ENCODE measurements at places on chromosomes 6 and 20.

DNA sequence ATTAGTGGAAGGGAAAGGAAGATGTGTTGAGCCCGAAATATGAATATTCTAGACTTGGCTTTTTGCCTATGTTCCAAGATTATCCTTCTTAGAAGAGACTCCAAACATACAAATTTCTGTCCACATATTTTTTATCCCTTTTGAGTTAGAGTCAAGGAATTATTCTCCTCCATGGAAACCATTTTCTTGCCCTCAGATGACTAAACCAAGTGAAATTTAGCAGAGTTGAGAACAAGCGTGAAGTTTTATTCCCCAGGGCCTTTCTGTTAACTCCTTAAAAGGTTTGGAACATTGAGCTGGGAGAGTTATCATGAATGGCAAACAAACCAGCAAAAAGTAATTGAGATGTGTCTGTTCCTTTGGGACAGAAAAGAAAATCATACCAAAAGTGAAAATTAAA lies 286.1 kb upstream of the PLCB4 start:
- DNase-seq, result no peak

DNA sequence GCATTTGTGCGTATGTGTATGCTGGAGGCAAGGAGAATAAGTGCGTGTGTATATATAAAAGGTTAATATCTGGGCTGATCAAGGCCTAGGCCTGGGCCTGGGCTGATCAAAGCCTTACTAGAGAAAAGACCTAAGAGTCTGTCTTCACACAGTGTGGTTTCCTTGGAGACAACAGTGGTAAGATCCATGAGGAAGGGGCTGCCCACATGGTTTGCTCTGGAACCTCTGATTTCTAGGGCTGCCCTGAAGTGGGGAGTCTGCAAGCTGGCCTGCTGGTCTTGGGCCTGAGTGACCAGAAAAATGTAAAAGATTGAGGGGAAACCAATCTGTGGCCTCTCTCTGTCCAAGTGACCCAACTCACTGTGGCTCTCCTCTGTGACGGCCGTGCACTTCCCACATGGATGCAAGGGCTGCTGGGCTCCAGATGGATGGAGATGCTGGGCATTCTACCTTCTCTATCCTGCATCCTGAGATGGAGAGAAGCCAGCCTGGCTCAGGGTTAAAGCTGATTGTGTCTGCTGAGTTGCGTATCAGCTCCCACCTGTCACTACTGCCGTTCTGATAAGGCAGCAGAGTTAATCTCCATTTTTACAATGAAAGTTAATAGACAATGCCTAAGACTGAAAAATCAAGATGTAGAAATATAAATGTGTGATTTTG lies 90.3 kb upstream of the NXT1 start:
- no peak for DNase-seq

- no peak for DNase-seq
Measured at GRCh38 chr20:33773412-33774089, 37.6 kb upstream of the CHMP4B start.

DNA sequence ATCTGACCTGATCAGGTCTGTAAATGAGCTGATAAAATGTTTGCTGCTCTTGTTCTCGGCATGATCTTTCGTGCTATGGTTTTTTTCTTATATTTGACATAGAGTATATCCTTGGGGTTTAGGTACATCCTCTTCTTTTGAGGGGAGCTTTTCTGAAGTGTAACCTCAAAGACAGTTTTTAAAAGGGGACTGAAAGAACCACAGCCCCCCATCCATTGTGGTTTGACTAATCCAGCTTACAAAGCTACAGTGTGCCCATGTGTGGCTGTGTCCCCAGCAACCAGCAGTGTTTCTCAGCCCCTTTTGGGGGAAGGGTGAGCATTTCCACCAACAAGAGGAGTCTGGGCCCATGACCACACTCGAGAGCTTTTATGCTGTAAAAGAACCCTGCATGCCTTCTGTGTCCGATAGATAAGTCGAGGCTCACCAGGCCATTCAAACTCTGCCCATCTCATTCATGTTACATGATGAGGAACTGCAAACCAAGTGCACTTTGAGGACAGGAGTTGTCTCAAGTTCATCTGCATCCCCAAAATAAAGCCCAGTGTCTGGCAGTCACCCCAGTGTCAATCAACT lies 266.0 kb downstream of the SLC24A3 start:
- DNase-seq, result no peak

DNA sequence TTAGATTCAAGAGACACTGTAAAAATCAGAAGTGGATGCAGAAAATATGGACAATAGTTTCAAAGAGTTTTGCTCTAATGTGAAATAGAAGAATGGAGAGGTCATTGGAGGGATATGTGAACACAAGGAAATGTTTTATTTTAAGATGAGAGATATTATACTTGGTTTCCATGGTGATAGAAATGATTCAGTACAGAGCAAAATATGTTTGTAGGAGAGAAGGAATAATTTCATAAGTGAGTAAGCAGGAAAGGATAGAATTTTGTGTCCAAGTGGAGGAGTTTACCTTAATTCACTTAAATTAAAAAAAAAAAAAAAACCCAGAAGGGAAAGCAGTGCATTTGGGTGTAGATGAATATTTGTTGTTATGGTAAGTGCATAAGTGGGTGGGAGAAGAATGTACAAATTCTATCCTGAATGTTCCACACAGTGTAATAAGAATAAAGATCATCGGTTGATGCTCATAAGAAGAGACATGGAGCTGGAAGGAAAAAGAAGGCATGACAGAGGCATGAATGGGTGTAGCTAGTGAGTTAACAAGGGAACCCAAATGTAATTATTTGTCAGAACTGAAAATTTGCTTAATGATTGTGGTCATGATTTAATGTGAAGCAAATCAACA lies 688.9 kb upstream of the GJE1 start:
- no peak for DNase-seq

GRCh38 chr6:16388488-16388887 lies 150.1 kb downstream of the GMPR start:
- DNase-seq, result no peak

DNA sequence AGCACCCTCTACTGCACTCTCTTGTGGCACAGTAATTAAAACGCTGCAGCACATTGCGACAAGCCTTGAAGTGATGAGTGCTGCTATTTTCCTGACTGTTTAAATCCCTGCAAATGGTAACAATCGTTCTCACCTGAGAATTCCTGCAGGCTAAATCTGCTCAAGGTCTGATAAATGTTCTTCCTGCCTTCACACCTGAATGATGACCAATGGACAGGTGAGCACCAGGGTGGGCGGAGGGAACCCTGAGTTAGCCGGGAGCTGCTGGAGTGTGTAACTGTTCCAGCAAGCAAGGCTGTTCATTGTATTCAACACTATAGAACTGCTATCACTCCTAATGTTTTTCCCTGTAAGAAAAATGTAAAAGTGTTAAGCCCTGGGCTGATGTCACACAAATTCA lies 4.0 kb downstream of the DACT2 start:
- no peak for DNase-seq

DNA sequence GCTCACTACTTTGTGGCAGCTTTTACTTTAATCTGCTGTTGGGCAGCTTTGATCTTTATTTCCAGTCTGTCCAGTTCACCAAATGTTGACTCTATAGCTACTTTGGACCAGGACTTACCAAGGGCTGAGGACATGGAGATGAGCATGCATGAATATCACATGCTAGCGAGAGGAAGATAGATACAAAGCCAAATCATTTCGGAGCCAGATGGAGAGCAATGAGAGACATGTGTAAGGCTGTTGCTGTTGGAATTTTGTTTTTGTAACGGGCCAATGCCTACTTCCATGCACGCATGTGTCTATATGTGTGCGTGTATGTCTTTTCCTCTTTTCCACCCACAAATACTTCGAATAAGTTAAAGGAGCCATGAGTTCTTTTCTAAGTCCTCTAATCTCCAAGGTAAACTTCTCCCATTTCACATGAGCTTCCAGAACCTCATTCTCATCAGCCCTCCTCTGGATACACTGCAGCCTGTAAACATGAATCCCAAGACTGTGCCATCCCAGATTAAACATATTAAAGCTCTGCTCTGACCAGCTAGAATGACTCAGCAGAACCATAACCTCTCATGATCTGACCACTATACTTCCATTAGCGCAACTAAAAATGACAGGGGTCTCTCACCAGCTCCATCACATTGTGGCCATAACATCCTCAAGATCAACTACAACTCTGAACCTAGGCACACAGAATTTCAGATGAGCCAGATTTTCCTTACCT lies 160.7 kb downstream of the LRFN2 start:
- DNase-seq, result no peak

- peak; percentile 91 for DNase-seq
Measured at GRCh38 chr6:31901953-31902643, at the start of gene ZBTB12. Gene ZBTB12 (minus strand): TSS chr6:31902086. CDS start chr6:31901305, 781 bp downstream.

- DNase-seq, result no peak
Measured at GRCh38 chr6:161215193-161215592, 58.7 kb downstream of the AGPAT4 start.

DNA sequence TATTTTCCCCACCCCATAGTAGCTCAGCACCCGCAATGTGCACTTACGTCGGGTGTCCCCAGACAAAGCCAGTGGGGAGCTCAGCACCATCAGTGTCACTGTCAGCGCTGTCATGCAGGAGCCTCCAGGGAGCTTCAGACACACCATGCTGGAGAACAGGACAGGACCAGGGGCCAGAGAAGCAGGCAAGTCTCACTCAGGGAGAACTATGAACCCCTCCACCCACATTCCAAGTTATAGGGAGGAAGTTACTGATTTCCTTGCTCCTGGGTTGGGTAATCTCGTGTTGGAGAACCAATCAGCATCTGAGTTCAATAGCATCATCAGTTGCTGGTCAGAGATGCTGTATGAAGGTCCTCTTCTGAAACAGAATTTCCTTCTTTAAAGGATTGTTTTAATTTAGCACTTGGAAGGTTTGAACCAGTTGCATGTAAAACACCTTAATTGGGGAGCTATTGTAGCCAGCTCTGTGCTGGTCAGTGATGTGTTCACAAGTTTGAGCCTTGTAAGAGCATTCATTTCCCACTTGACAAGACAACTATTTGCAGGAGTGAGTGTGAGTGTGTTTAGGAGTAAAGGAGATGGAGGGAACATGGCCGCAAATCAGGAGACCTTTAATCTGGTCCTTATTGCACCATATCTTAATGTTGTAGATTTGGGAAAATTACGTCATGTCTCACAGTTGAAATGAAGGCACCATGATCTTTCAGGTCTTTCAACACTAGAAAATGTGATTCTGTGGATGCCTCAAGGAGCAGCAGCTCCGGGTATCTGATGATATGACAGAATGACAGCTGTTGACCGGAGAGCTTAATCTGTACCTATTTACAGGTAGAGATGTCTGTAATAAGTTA lies at the start of gene HLA-DRB1:
HLA-DRB1 (minus strand) TSS at position 253 of the 854 bp plus-strand sequence; CDS start at position 147, 106 bp downstream.
- DNase-seq, result peak; percentile 68

- DNase-seq, result no peak
Measured at GRCh38 chr6:83590416-83590815, 78.1 kb downstream of the PRSS35 start.

GRCh38 chr20:45016089-45016671 lies 49.9 kb downstream of the STK4 start:
- DNase-seq, result no peak

DNA sequence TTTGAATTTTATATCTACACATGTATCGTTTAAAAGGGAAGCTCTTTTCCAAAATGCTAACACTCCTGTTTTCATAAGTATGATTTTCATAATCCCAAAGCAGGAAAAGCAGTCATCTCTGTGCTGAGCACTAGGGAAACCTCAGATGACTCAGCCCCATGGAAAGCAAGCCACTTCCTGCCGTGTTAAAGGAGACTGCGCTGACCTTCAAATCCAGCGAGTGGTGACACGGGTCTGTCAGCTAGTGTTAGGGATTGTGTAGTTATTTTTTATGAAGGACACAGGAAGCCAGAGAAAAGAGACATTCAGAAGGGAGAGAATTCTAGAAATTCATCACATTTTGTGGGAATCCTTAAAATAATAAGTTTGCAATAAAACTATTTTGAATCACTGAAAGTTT lies 57.0 kb upstream of the CD93 start:
- no peak for DNase-seq

DNA sequence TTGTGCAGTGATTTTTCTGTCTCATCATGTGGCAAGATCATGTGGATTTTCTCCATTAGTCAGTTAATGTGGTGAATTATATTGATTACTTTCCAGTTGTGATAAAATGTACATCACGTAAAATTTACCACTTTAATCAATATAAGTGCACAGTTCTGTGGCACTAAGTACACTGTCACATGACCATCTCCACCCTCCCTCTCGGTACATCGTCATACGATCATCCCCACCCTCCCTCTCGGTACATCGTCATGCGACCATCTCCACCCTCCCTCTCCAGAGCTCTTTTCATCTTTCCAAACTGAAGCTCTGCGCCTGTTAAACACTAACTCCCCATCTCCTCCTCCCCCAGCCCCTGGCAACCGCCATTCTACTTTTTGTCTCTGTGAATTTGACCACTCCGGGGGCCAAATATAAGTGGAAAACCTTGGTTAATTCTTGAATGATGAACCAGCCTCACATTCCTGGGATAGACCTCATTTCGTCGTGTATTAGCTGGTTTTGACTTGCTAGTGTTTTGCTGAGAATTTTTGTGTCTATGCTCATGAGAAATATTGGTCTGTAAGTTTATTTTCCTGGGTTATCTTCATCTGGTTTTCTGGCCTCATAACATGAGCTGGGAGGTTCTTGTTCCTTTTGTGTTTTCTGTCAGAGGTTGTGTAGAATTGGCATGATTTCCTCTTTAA lies 10.8 kb downstream of the NTSR1 start:
- no peak for DNase-seq

DNA sequence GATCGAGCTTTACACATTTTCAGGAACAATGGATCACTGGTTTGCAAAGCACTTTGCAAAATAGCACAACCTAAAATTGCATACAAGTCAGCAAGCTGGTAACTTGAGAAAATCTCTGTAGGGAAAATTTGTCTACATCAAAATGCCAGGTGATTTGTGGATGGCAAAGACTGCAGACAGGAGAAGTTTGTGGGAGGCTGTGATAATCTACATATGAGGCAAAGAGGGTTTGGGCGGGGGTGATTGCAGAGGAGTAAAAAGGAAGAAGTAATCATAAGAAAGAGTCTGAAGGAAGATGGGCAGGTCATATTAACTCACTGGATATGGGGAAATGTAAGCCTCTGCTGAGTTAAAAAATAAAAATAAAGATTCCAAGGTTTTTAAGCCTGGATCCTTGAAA lies 166.3 kb upstream of the STXBP5 start:
- DNase-seq, result no peak

DNA sequence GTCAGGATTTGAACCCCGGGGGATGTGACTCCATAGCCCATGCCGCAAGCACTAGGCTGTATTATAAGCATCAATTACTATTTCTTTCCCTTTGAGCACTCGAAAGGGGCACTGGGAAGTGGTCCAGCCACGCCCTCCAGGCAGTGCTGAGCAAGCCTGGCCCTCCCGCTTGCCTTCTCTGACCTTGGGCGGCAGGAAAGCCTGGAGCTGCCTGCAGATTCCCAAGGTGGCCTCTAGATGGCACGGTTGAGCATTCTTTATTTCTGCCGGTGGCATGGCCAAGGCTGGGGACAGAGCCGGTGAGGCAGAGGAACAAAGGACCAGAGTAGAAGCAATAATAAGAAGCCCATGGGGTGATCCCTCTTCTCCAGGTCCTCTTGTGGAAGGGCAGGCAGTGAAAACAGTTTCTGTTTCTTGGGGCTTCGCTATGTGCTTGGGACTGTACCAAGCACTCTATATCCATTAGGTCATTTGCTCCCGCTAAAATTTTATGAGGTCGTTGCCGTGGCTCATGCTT lies 32.0 kb downstream of the ARHGAP40 start:
- peak; percentile 67 for DNase-seq
